ENCODE measurements at places on chromosomes 13 and 19. TPM values are rescaled to one million over a fixed set of nuclear protein-coding genes. Genes with fewer than 3 reads are reported as not detected.

DNA sequence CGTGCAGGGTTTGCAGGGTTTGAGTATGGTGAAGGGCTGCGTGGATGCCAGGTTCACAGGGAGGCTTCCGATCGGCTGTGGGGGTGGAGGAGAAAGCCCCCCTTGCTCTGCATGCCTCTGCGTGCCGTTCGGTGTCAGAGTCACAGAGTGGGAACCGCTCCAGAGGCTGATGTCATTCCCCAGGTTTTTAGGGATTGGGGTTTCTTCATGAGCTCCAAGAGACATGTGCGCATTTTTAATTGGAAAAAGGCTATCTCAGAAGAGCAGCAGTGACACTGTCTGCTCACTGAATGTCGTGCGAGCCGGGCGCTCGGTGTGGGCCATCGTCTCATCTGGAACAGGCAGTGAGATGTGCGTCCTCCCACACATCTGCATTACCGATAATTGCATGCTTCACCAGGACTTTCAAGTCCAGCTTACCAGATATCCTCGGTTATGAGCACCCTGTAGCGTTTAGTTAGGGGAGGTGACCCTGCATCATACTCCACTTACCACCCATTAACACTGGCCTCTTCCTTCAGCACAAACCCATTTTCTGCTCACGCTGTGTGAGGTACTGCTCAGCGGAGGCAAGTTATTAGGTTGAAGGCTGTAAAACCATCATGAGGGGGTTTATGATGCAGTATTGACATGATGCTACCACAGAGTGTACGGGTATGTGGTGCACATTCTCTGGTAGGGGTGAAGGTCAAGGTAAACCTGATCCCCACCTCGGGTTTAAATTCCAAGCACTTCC is 1.7 kb downstream of the MCF2L start:
- H3K27ac ChIP-seq = no peak overlapping the region
- no peaks in the 10 kb centered on the region for H3K4me1 ChIP-seq
- H3K27me3 ChIP-seq = peaks cover 2% of the 10 kb centered on the region
- H3K4me3 ChIP-seq = no peak overlapping the region
- no peak for DNase-seq

- no peak for DNase-seq
- no peak overlapping the region for H3K27ac ChIP-seq
- H3K27me3 ChIP-seq = no peaks in the 10 kb centered on the region
- peaks cover 20% of the 10 kb centered on the region for H3K36me3 ChIP-seq
- H3K4me1 ChIP-seq = no peaks in the 10 kb centered on the region
- no peak overlapping the region for H3K4me3 ChIP-seq
Measured at GRCh38 chr19:33509774-33510173, 11.8 kb downstream of the PEPD start.

DNA sequence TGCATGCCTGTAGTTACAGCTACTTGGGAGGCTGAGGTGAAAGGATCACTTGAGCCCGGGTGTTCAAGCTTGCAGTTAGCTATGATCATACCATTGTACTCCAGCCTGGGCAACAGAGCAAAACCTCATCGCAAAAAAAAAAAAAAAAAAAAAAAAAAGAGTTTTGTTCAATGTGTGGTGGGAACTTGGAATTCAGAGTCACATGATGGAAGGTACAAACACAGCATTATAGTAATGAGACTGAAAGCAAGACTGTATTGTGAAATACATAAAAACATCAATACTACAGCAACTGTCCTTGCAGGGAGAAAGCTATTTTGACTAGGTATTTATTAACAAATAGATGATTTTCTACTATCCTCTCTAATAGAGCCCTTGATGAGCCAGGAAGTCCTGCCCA is 393.2 kb downstream of the DLEU7 start:
- no peaks in the 10 kb centered on the region for H3K36me3 ChIP-seq
- DNase-seq = no peak
- H3K4me3 ChIP-seq = no peak overlapping the region

DNA sequence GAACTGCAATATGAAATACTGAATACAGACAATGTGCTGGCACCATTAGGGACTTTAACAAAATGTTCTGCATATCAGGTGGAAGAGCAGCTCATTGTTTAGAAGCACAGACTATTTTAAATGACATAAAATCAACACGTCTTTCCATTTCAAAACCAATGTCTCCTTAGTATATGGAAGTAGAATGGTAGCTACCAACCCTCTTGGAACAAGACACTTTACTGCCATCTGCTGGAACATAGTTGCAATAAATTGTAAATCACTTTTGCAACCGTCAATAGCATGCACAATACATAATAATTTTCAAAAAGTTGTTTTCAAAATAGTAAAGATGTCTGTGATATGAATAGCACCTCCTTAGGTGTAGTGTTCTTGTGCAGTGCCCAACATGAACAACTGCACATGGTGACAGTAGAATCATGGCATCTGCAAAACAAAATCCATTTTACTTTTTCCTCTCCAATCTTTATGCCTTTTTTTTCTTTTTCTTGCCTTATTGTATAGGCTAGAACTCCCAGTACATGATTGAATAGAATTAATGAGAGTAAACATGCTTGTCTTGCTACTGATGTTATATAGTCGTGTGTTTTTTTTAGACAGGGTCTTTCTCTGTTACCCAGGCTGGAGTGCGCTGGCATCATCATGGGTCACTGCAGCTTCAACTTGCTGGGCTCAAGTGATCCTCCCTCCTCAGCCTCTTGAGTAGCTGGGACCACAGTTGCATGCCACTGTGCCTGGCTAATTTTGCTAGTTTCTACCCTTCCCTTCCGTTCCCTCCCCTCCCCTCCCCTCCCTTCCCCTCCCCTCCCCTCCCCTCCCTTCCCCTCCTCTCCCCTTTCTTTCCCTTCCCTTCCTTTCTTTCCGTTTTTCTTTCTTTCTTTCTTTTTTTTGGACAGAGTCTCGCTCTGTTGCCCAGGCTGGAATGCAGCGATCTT is 7.8 kb upstream of the LYPD5 start:
- H3K4me3 ChIP-seq = no peak overlapping the region
- H3K27me3 ChIP-seq = no peaks in the 10 kb centered on the region
- peak; percentile 54 for DNase-seq
- H3K36me3 ChIP-seq = no peaks in the 10 kb centered on the region
- H3K4me1 ChIP-seq = no peaks in the 10 kb centered on the region

- no peak for DNase-seq
- no peak overlapping the region for H3K4me3 ChIP-seq
- no peaks in the 10 kb centered on the region for H3K36me3 ChIP-seq
Measured at GRCh38 chr13:63463782-63464610, 2048.3 kb upstream of the PCDH20 start.

DNA sequence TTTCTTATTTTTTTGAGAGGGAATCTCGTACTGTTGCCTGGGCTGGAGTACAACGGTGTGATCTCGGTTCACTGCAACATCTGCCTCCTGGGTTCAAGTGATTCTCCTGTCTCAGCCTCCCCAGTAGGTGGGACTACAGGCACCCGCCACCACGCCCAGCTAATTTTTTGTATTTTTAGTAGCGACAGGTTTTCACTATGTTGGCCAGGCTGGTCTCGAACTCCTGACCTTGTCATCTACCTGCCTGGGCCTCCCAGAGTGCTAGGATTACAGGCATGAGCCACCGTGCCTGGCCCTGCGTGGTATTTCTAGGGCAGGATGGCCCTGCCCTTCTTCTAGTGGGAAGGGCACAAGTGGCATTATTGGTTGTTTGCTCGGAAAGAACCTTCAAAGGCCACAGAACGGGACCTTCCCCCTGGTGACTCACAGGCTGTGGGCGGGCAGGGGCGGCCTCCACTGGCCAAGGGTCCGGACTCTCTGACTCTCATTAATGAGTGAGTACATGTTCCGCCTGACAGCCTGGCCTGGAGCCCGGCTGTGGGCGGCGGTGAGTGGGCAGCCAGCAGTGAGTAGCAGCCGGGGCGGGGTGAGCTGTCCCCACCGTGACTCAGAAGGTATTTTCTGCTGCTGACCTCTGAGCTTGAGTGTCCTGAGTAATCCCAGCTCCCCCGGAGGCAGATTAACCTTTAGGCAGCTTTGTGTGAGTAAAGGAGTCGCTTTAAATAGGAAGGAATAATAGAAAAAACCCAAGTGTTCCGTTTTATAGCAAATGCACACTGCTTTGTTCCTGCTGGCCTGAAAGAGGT is 5.1 kb downstream of the DOT1L start:
- no peak overlapping the region for H3K4me3 ChIP-seq
- peaks cover 34% of the 10 kb centered on the region for H3K4me1 ChIP-seq
- H3K36me3 ChIP-seq = no peaks in the 10 kb centered on the region

GRCh38 chr13:45587897-45588296 is 27.6 kb downstream of the ERICH6B start:
- H3K4me1 ChIP-seq = no peaks in the 10 kb centered on the region
- DNase-seq = no peak
- H3K27me3 ChIP-seq = no peaks in the 10 kb centered on the region
- no peak overlapping the region for H3K4me3 ChIP-seq

DNA sequence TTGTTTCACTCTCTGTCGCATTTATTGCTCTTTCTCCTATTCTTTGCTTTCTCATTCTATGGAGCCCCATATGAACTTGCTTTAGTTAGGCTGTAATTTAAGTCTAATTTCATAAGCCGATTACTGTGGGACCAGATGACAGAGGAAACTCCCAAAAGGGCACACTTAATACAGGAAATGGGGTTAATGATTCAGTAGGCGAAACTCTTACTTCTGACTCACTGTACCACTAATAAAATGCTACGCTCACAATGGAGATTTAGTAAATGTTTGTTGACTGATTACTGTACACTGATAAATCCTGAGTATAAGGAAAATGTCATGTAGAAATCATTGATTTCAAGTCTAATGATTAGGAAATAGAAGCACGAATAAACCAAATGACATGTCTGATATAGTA is 276.4 kb downstream of the KLF5 start:
- peak; percentile 86 for DNase-seq
- no peaks in the 10 kb centered on the region for H3K27me3 ChIP-seq
- no peak overlapping the region for H3K27ac ChIP-seq
- no peaks in the 10 kb centered on the region for H3K36me3 ChIP-seq
- no peak overlapping the region for H3K4me3 ChIP-seq
- H3K4me1 ChIP-seq = no peaks in the 10 kb centered on the region

The ADGRE1 gene
- polyA plus RNA-seq = 0.22 TPM

The CRB3 gene
- 54.8 TPM for polyA plus RNA-seq

The TCF3 gene
- 43.2 TPM for polyA plus RNA-seq

The ZNF486 gene
- not detected for polyA plus RNA-seq

The PSG2 gene
- polyA plus RNA-seq = not detected
